Forelimb muscle (tissue), 1 donor: ENCODE measurements at places on chromosomes 2 and 18. TPM values are rescaled to one million over a fixed set of nuclear protein-coding genes. Genes with fewer than 3 reads are reported as not detected.
A peak's percentile ranks its signal among the peaks of the same experiment; 100 is the strongest.

Gene SERPINB11
- polyA plus RNA-seq: not detected

Gene PTPRM
- 85.4 TPM for polyA plus RNA-seq

Gene NTSR2
- not detected for polyA plus RNA-seq

GRCh38 chr18:51195451-51196117, 1.9 kb downstream of the MEX3C start:
- DNase-seq: peak; percentile 38

DNA sequence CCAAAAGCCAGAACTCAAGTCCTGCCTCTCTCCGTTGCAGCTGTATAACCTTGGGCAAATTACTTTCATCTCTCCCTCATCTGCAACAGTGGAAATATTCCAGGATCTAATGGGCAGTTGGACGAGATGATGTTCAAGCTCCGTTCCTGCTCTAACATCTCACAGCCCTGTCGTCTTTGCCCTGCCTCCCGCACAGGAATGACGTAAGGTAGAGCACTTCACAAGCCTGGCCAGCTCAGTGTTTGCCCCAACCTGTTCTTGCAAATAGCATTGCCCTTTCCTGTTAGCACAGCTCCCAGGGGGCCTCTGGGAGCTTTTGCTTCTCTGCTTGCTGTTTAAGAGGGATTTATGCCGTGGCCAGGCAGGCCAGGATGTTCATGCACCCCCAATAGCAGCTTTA, 107.9 kb downstream of the KLHL29 start:
- DNase-seq: no peak

DNA sequence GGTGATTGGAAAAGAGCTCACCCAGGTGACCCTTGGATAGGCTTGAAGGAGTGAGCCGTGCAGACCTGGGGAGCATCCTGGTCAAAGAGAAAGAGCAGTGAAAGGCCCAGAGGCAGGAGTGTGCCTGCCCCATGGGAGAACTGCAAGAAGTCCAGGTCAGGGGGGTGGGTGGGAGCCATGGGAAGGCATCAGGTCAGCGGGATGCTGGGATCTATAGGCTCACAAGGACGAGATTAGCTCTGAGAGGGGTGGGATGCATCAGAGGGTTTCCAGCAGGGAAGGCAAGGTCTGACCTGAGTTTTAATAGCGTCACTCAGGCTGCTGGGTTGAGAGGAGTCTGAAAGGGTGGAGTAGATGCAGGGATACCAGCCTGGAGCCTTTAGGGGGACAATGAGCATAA, 158.6 kb downstream of the SMAD7 start:
- no peak for DNase-seq

DNA sequence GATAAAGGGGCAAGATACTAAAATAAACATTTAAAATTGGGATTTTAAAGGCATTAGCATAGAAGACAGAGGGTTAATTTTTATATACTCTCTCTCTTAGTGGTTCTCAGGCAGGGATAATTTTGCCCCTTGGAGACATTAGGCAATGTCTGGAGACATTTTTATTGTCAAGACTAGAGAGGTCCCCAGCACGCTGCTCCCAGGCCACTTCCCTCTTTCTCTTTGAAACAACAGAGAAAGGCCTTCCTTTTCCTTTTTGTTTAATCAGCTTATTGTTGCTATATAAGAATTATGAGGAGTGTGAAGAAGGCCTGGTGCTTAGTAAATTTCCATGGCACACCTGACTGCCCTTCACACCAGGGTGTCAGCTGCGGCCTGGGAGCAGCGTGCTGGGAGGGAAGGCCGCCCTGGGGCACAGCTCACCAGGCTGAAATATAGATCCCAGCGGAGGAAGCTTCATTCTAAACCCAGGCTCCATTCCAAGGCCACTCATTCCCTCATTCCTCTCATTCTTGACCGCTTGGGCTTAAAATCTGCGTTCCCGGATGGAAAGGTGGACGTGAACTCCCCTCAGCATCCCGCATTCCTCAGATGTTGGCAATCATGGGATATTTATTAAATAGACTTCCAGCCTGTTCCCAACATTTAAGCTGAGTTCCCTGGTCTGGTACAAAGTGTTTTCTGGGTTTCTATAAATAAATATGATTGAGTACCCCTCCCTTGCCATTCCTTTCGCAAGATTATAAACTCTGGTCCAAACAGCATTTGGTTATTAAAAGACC, 22.5 kb downstream of the SLC14A2 start:
- DNase-seq: no peak

Gene CFAP53
- 0.32 TPM for polyA plus RNA-seq

Gene FOXD4L1
- 1.6 TPM for polyA plus RNA-seq

GRCh38 chr2:152682663-152683062, 34.6 kb downstream of the PRPF40A start:
- no peak for DNase-seq

GRCh38 chr2:199309411-199309810, 148.3 kb downstream of the SATB2 start:
- DNase-seq: no peak

- no peak for DNase-seq
Observed at GRCh38 chr2:59787095-59787494, 766.4 kb downstream of the BCL11A start.

Gene ELOA2
- polyA plus RNA-seq: not detected

DNA sequence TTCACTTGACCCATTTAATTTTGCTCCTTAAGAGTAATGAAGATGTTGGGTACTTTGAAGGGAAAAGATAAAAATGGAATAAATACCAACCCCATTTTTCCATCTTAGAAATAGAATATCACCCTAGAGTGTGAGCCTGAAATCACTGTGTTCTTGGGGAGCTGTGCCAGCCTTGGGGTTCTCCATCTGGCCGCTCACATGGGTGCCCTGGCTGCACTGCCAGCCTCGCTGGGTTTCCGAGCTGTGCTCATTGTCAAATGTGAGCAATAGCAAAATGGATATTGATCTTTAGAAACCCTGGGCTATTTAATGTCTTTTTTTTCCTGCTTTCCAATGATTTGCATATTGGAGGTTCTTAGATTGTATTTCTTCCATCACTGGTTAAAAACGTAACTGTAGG, 9.3 kb downstream of the APCDD1 start:
- no peak for DNase-seq

GRCh38 chr2:55159037-55159651, 72.9 kb downstream of the CLHC1 start:
- DNase-seq: no peak

Gene GKN1
- not detected for polyA plus RNA-seq

DNA sequence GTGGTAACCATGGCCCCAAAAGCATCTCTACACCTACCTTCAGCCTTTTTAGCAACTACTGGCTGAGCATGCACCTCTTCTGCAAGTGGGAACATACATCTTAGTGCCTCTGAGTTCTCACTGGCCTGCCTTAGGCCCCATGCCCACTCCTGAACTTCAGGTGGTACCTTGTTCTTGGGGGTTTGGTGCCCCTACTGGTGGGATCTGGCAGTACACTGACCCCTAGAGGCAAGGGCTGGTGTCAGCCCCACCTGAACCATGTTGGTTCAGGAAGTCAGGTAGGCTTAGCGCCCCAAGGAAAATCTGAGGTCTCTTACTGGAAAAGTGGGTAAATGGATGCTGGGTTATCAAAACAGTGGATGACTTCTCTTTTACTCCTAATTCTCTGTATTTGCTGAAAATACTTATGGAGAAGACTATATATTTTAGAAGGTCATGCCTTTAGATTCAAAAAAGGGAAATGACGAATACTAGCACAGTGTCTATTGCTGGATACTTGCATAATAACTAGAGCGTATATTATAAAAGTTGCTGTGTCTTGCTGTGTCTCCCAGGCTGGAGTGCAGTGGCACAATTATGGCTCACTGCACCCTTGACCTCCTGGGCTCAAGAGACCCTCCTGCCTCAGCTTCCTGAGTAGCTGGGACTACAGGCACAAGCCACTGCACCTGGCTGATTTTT, 84.6 kb downstream of the RAB31 start:
- no peak for DNase-seq

- DNase-seq: no peak
Observed at GRCh38 chr18:70044632-70045031, 97.0 kb upstream of the CD226 start.

Gene TRIM54
- 105 TPM for polyA plus RNA-seq

GRCh38 chr2:96847586-96847985, 3.8 kb upstream of the ANKRD23 start:
- no peak for DNase-seq

- no peak for DNase-seq
Observed at GRCh38 chr2:238069877-238070276, 9.1 kb downstream of the SCLY start.

- no peak for DNase-seq
Observed at GRCh38 chr2:216575465-216575864, 57.8 kb upstream of the IGFBP2 start.

DNA sequence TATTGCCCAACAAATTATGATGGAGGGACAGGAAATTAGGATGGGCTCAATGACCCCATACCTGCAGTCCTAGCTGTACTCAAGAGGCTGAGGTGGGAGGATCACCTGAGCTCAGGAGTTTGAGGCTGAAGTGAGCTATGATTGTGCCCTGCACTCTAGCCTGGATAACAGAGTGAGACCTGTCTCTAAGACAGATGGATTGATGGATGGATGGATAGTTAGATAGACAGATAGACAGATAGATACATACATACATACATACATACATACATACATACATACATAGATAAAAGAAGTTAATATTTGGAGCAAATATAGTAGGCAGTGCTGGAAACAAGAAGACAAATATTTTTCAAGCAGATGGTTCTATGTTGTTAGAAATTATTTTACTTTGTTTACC, 78.1 kb upstream of the PROKR1 start:
- no peak for DNase-seq

- no peak for DNase-seq
Observed at GRCh38 chr2:55992455-55992854, 68.9 kb upstream of the EFEMP1 start.

- no peak for DNase-seq
Observed at GRCh38 chr2:233112329-233112728, 52.2 kb downstream of the INPP5D start.

- DNase-seq: no peak
Observed at GRCh38 chr18:69978732-69979715, 31.4 kb upstream of the CD226 start.

- DNase-seq: no peak
Observed at GRCh38 chr2:26552641-26553374, 74.9 kb upstream of the OTOF start.

Gene DNAJC27
- 6.5 TPM for polyA plus RNA-seq

DNA sequence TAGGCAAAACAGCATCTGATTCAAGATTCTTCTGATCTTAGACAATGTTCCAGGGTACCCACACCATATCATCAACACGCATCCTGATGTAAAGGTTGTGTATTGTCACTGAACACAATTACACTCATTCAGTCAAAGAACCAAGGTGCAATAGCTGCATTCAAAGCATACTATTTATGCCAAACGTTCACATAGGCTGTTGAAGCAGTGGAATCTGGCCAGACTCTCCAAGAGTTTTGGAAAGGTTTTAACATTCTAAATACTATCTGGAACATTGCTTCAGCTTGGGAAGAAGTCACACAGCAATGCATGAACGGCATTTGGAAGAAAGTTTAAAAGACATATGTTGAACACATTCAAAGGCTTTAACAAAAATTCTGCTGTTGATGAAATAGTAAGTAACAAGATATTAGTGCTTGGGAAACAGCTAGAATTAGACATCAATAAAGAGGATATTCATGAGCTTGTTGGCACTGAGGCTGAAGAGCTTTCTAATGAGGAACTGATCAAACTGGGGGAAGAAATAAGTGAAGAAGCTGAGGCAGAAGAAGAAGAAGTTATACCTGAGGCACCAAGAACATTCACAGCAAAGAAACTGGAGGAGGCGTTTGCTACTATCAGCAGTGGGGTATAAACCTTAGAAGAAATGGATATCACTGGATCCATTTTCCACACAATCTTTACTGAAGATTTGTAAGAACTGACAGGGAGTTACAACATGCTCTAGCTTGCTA, 47.6 kb upstream of the MSH6 start:
- peak; percentile 40 for DNase-seq

DNA sequence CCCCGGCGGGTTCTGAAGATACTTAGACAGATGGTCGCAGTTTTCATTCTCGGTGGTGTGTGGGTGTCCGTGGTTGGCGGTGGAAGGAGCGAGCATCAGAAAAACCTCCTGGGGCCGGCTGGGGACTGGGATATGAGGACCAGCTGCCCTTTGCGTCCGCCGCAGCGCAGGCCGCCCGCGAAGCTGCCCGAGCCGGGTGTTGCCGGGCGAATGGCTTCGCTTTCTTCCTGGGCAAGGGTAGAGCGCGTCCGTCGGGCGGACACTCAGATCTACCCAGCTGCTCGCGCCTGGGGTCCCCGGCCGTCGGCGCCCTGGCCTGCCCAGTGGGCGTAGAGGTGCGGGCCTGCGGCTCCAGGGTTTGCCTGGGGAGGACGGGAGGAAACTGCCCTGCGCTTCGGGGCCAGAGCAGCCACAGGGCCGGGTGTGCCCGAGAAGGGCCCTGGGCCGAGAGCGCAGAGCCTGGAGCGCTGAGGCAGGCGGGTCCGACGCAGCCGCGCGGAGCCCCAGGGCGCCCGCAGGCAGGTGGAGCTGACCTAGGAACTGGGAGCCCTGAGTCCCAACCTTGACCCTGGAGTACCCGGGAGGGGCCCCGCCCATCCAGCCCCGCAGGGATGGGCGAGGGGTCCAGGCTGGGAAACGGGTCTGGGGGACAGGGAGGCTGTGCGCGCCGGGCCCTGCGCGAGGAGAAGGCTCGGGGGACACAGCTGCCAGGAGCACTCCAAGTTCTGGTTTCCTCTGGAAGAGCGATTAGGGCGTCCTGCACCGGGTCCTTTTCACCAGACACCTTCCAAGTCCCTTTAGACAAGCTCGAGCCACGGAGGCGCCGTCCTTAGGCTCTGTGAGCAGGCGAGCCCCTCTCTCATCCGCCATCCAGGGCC, 1.3 kb downstream of the TWIST2 start:
- no peak for DNase-seq

GRCh38 chr2:66583881-66584280, 149.0 kb downstream of the MEIS1 start:
- DNase-seq: no peak

DNA sequence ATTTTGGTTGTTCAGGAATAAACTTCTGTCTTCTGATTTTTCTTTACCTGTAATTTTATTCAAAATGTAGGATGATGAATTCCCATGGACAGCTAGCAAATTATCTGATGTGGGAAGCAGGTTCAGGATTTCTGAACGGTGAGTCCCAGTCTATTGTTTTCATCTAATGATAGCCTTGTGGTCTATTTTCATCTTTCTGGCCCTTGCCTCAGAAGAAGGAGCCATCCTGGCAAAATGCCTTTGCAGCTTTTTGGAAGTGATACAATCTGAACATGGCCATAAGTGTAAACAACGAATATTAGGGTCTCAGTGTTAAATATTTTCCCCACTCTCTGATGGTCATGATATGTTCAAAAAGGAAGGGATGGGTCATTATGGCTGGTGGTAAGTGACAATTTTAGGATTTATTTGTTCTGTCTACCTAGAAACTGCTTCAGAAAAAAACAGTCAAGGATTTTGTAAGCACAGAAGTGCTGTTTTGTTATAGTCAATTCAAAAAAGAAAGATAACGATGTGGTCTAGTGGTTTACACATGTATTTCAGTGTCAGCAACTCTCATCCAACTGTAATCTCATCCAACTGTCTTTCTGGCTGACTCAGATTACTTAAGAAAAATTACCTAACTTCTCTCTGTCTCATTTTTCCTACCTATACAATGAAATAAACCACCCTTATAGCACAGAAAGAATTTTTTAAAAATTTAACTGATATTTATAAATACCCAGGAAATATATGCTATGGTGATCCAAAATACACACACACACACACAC, 272.6 kb upstream of the ERBB4 start:
- DNase-seq: no peak
